ENCODE measurements at places on chromosomes 12 and 14. TPM values are rescaled to one million over a fixed set of nuclear protein-coding genes. Genes with fewer than 3 reads are reported as not detected.

CPM gene
- 1.5 TPM for total RNA-seq

CLEC1A gene
- not detected for total RNA-seq

FAM90A1 gene
- total RNA-seq = 0.61 TPM

FGF6 gene
- not detected for total RNA-seq

PMCH gene
- not detected for total RNA-seq

C3AR1 gene
- 2.9 TPM for total RNA-seq

TESPA1 gene
- total RNA-seq = not detected

CDKN3 gene
- 32.3 TPM for total RNA-seq

RNASE2 gene
- total RNA-seq = not detected

NPAS3 gene
- 0.57 TPM for total RNA-seq

DHRS7 gene
- 27.3 TPM for total RNA-seq

ATL1 gene
- 0.30 TPM for total RNA-seq

GARIN6 gene
- total RNA-seq = not detected

MOK gene
- total RNA-seq = 195 TPM

CDK17 gene
- total RNA-seq = 23.9 TPM

CFAP251 gene
- 1.4 TPM for total RNA-seq

HNF1A gene
- total RNA-seq = not detected

LMNTD1 gene
- total RNA-seq = 0.30 TPM

ZFHX2 gene
- total RNA-seq = 0.26 TPM

DACT1 gene
- 2.8 TPM for total RNA-seq

GPR137C gene
- total RNA-seq = not detected

GLI1 gene
- 0.30 TPM for total RNA-seq

MDGA2 gene
- 0.41 TPM for total RNA-seq

CCDC38 gene
- total RNA-seq = not detected

PTGER2 gene
- 0.19 TPM for total RNA-seq

OTOGL gene
- not detected for total RNA-seq

VWF gene
- 0.15 TPM for total RNA-seq

GZMH gene
- total RNA-seq = not detected

PCNX4 gene
- 31.7 TPM for total RNA-seq

CLEC4E gene
- total RNA-seq = not detected

TC2N gene
- total RNA-seq = not detected

LMO3 gene
- 2.0 TPM for total RNA-seq

CCDC184 gene
- total RNA-seq = 0.82 TPM

ADCK1 gene
- total RNA-seq = 3.1 TPM

JDP2 gene
- 38.6 TPM for total RNA-seq

KRT6C gene
- not detected for total RNA-seq

LHX5 gene
- not detected for total RNA-seq

TMEM30B gene
- total RNA-seq = not detected

RTN1 gene
- total RNA-seq = 0.34 TPM

FOXN4 gene
- not detected for total RNA-seq

KLHDC1 gene
- 0.68 TPM for total RNA-seq

AQP6 gene
- total RNA-seq = 0.26 TPM

SLC17A8 gene
- not detected for total RNA-seq

SMCO2 gene
- not detected for total RNA-seq

BAZ2A gene
- 30.3 TPM for total RNA-seq

LRP1-AS gene
- total RNA-seq = not detected

POTEG gene
- 20.4 TPM for total RNA-seq

TAS2R13 gene
- 0.24 TPM for total RNA-seq

NFE2 gene
- total RNA-seq = 2.5 TPM

PAH gene
- total RNA-seq = not detected

GPD1 gene
- 0.53 TPM for total RNA-seq

CCDC88C gene
- total RNA-seq = 1.0 TPM

ADCY6 gene
- total RNA-seq = 23.9 TPM

TEX22 gene
- 0.27 TPM for total RNA-seq

ACVRL1 gene
- 0.53 TPM for total RNA-seq

POTEM gene
- total RNA-seq = 1.9 TPM

IL22 gene
- not detected for total RNA-seq

HRK gene
- total RNA-seq = 0.66 TPM

All from A375 (cell line).